ENCODE measurements at places on chromosomes 13 and 19.

GRCh38 chr19:54339646-54340358 is 840 bp upstream of the LILRA4 start:
- peak; percentile 70 for DNase-seq

DNA sequence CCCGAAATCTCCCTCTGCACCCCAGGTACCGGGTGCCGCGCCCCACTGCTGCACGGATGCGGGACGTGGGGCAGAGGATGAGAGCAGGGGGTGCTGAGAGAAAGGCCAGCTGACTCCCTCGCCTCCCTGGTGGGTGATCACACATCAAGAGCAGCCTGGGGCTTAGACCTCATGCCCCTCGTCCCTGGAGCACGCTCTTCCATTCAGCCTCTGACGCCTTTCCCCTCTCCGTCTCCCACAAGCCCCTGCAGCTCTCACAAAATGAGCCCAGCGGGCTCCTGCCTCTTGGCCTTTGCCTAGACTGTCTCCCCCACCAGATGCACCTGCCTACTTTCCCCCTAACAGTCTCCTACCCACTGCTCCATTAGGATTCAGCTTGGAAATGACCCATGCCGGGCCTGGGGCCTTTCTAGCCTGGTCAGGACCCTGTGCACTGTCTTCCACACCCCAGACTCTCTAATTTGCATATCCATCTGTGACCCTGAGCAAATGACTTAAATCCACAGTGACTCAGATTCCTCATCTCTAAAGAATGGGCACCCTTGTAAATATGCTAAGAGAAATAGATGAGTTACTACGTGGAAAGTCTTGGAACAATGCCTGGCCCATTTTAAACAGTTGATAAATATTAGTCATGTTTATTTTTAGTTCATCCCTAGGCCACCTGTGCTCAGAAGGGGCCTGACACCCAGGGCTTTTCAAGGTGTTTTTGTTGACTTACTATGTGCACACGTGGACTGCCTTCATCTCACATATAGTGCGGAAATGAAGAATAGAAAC is 582 bp upstream of the PTPRH start:
- no peak for DNase-seq

- DNase-seq = no peak
Measured at GRCh38 chr19:11238781-11239376, 540 bp upstream of the ANGPTL8 start.

- no peak for DNase-seq
Measured at GRCh38 chr13:88369866-88370265, 698.7 kb downstream of the SLITRK5 start.

DNA sequence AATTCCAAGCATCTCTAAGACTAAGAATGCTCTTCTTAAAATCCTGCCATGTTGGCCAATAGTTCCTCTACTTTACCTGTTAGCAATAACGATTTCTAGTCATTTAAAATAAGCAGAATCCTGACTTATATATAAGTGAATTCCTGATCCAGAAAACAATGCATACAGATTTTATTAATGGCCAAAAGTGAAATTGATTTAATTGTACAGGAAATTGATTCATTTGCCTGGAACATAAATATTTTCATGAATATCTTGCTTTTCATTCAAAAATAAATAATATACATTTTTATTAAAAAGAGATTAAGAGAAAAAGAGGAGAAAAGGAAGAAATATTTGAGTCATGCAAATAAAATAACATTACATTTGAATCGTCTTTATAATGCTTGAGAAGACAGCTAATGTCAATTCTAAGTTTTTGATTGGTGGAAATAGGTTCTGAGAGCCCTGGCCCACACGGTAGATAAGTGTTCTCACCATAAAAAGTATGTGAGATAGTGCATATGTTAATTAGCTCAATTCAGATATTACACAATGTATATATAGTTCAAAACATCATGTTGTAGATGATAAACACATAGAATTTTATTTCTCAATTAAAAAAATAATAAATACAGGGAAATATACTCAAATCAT is 323.2 kb upstream of the MIR17HG start:
- DNase-seq = no peak

DNA sequence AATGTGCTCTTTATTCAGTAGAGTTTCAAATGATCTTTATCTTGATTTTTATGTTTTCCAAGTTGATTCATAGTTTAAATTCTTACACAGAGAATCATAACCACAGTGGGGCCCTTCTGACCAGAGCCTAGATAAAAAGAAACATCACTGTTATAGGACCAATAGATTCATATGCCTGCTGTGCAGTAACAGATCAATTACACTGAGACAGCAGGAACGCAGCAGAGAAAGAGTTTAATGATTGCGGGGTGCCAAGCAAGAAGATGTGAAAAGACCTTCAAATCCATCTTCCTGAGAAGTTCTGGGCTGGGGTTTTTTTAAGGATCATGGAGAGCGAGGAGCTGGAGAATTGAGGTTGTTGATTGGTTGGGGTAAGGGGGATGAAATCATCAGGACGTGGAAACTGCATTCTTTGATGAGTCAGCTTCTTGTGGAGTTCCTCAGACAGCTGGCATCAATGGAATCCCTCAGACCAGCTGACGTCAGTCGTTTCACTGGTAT is 346.6 kb downstream of the TBC1D4 start:
- no peak for DNase-seq

- no peak for DNase-seq
Measured at GRCh38 chr13:84265257-84265764, 383.0 kb upstream of the SLITRK1 start.

GRCh38 chr19:9835507-9835949 is 410 bp downstream of the PIN1 start:
- DNase-seq = no peak

- DNase-seq = no peak
Measured at GRCh38 chr13:49877629-49878218, 58.4 kb downstream of the SPRYD7 start.

- no peak for DNase-seq
Measured at GRCh38 chr19:23772675-23773063, 14.0 kb upstream of the ZNF681 start.

- DNase-seq = no peak
Measured at GRCh38 chr13:55705526-55705925, 1435.2 kb upstream of the PRR20A start.

- no peak for DNase-seq
Measured at GRCh38 chr19:374886-375235, 30.3 kb upstream of the MIER2 start.

GRCh38 chr13:98226496-98226895 is 49.4 kb upstream of the RNF113B start:
- no peak for DNase-seq

GRCh38 chr19:44753626-44753931 is 5.1 kb downstream of the BCL3 start:
- DNase-seq = no peak

- DNase-seq = peak; percentile 97
Measured at GRCh38 chr19:11324079-11324661, 15.3 kb downstream of the RAB3D start.
